Stimulated activated CD4-positive, alpha-beta T cell treated with anti-CD3 and anti-CD28 coated beads, TNF-alpha, amount 100 ng/mL, for 4 hours (primary cell): ENCODE measurements at places on chromosomes 1 and 21.

DNA sequence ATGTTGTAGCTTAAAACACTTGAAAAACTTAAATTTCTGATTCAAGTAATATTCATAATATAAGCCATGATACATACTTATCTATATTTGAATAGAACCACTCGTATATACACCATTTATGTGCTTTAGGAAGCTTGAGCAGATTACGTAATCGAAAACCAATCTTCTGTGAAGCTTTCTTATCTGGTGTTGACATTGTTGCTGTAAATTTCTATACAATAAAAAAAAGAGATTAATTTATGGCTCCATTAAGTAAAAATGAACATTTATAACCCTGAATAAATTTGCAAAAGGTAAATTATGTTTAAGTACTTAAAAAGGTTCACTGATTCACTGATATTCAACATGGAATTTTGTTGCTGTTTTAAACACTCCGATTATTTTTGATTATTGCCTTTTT, 21.4 kb downstream of the LIN9 start:
- no peak for DNase-seq

- no peak for DNase-seq
Observed at GRCh38 chr1:215472723-215473122, 94.4 kb upstream of the KCTD3 start.

- no peak for DNase-seq
Observed at GRCh38 chr21:29077651-29078090, 4.2 kb upstream of the CCT8 start.

GRCh38 chr1:226722240-226722900, 16.7 kb downstream of the ITPKB start:
- no peak for DNase-seq

- DNase-seq: no peak
Observed at GRCh38 chr1:89363638-89364536, at the start of gene GBP6. Gene GBP6, plus strand, starts transcription at chr1:89364059. Its CDS starts 4,493 bp downstream, at chr1:89368552.

DNA sequence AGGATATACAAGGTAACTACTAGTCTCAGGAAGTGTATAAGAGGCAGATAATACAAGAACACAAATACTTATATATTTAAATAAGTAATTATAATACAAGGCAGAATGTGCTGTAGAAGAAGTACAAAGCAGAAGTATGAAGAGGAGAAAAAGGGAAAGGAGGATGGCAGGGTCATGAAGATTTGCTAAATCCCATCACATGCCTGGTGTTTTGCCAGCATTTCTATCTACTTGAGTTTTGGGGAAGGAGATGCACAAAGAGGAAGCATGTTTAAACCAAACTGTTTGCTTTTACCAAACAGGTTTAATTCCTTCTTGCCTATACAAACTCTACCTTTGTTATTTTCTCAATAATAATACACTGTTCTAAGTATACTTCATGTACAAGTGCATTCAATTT, 60.9 kb upstream of the PODN start:
- no peak for DNase-seq

DNA sequence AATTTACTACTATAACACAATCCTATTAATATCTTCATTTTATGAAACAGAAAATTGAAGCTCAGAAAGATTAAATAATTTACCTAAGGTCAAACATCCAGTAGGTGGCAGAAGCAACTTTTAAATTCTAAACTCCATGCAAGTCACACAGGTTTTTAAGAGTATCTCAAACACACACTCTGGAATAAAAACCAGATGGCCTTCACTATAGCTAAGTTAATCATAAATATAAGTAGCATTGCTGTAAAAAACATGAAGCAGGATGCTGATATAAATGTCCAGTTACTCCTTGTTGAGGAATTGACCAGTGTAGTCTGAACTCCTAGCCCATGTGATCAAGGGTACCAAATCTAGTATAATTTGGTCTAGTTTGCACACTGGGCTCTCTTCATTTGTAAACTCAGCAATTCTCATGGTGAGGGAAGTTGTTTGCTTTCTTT, 9.4 kb upstream of the FMO3 start:
- no peak for DNase-seq

DNA sequence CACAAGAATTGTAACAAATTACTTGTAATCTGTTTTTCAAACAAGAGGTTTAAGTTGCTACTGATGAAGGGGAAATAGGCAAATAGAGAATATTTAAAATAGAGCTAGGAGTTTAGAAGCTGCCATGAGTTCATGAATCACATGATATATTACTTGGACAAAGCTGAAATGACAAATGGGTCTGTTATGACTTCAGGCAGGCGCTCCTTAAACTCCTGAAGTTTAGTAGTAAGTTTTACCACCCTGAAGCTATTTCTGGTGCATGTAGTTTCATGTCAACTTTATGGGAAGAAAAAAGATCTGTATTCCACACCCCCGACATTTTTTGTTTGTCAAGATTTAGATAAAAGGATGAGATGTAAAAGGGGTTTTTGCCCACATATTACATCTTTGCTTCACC, 58.5 kb downstream of the PLA2G4A start:
- DNase-seq: no peak

DNA sequence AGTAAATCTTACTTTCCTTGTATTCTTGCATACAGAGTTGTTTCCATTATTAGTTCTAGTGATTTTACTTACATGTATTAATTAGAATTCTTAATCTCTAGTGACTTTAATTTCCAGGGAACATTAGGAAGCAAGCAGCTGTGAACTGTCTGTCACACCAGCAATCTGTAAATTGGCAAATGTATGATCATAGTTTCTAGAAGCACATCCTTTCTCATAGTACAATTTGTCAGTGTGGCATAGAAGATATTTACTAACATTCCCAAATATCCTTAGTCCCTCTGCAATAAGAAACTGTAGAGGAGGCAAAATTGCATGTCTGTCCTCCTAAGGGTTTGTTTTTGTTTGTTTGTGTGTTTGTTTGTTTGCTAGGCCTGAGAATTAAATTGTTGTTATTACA, 17.0 kb upstream of the FMO1 start:
- DNase-seq: no peak

- DNase-seq: no peak
Observed at GRCh38 chr1:91847851-91848250, 38.1 kb downstream of the TGFBR3 start.

DNA sequence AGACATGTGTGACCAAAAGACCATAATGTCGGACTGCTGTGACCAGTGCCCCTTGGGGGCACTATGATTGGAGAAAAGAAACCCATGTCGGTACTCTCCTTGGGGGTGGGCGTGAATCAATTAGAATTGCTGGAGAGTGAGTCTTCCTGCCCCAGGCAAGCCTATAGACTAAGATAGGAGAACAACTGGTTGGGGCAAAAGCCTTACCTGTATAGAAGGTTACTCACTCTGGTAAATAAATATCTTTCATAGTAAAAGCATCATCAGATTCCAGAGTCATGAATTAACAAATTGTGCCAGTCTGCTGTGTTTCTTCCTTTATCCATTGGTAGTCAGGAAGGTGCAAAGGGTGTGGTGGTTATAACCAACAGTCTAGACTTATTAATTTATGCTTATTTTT, 2.9 kb upstream of the PTGFRN start:
- no peak for DNase-seq

GRCh38 chr1:202658251-202658759, 51.9 kb downstream of the SYT2 start:
- DNase-seq: no peak

DNA sequence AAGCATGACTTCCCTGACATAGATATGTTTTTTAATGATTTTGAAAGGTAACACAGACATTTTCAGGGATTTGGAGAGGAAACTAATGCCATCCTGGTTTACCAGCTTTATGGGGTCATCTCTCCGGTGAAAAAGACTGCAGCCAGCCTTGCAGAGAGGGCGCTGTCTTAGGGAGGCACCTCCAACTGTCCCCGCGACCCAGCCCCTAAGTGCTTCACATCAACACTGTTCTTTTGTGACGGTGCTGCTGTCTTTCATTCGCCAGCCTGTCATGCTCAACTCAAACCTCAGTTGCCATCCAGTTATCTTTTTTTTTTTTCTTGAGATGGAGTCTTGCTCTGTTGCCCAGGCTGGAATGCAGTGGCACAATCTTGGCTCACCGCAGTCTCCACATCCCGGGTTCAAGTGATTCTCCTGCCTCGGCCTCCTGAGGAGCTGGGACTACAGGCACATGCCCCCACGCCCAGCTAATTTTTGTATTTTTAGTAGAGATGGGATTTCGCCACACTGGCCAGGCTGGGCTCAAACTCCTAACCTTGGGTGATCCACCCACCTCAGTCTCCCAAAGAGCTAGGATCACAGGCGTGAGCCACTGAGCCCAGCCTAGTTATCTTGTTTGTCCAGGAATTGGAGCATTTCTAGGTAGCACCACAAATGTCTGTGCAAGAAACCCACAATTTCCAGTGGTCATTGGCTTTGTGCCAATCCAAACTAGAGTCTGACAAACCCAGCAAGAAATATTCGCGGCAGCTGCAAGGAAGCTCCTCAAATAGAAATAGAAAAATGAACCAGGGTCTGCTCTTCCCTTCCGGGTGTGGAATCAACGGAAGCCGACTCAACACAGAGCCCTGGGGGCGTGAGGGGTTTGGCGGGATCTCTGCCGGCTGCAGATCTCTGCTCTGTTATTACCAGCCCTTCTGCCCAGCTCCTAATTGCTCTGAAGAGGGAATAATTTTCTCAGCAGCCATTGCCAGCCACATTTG, 24.2 kb downstream of the PDE9A start:
- DNase-seq: no peak

DNA sequence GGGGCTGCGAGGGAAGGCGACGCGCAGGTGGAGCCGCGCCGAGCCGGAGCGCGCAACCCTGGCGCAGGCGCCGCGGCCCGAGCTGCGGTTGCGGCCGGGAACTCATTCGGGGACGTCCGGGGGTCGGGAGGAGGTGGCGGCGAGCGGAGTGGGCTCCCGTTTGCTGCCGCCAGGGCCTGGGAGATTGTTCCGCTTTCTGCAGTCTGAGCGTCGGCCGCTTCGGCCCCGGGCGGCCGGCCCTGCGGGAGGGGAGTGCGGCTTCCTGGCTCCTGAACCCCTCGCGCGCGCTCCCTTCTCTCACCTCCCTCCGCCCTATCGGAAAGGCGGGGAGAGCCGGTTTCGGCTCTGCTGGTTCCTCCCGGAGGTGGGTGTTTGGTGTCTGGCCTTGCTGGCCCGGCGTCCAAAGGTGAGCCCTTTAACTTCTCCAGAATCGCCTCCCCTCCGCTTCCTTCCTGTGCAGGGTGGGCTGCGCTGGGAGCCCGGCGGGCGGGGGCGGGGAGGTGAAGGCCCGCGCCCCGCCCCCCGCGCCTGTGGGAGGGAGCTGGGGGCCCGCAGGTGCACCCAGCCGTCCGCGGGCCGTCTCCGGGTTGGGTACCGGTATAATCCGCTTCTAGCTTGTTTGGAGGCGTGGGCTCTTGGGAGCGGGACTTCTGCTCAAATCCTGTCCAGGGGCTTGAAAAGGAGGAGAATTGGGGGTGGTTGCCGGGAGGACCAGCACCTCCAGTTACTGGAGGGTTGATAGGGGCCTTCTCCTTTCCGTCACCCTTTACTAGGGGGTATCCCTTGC, 683 bp downstream of the LRRC8D start:
- peak; percentile 29 for DNase-seq

DNA sequence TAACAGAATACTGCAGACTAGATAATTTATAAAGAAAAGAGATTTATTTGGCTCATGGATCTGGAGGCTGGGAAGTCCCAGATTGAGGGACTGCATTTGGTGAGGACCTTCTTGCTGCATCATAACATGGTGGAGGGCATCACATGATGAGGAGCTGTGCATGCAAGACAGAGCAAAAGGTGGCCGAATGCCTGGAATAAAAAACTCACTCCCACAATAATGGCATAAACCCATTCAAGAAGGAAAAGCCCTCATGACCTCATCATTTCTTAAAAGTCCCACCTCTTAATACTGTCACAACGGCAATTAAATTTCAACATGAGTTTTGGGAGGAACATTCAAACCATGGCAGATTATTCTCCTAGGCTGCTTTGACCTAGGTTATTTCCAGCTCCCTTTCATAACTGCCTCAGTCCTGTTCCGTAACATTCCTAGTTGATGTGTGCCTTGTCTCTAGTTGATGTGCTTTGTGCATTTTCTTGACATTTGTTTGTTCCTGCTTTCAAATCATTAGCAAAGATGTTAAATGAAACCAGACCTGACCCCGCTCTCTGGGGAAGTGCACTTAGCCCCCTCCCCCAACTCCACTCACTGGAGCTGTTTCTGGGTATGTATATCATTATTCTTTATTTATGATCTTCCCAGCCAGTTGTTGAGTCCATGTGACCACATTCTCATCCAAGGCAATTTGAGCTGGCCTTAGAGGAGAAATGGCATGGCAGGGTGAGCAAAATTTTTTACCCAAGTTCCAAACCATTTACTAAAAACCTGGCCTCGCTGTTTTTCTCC, 148.5 kb downstream of the GDAP2 start:
- no peak for DNase-seq

DNA sequence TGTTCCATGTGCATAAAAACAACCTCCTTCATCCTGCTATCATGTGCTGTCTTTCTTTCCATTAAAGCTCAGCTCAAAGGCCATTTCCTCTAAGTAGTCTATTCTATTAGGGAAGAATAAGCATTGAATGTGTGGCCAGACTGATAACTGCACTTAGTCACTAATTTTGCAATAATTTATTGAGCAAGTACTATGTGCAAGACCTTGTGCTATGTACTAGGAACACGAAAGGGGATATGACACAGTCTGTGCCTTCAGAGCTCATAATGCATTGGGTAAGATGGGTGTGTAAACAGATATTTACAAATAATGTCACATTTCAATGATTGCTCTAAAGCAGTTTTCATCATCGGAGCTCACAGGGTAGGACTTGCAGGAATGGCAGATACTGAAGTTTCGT, 54.2 kb downstream of the NMNAT2 start:
- DNase-seq: no peak

DNA sequence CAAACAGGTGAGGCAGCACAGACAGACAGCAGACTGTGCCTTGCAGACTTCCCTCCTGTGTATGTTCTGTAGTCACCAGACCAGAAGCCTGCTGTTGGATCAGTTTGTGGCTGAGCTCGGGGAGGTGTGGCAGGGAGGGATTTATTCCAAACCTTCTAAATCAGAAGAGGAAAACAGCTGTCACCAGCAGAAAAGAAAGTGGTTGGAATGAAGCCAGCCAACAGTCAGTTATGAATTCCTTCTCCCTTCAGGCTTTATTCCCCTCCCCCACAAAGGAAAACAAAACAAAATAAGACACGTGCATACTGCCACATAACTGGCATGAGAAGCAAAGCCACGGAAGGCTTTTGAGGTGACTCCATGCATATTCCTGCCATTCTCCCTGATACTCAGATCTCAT, 19.0 kb upstream of the PIGV start:
- DNase-seq: no peak

- DNase-seq: no peak
Observed at GRCh38 chr1:162944974-162945674, 84.1 kb upstream of the CCDC190 start.

GRCh38 chr1:1264026-1264425, 9.6 kb downstream of the UBE2J2 start:
- no peak for DNase-seq

GRCh38 chr1:45047032-45047431, 35.0 kb downstream of the UROD start:
- DNase-seq: no peak

GRCh38 chr1:228162286-228163006, 3.2 kb upstream of the IBA57 start:
- no peak for DNase-seq
